Activated T-cell treated with anti-CD3 and anti-CD28 coated beads, Interleukin-2, amount 50 U/mL, for 1 hour (primary cell): ENCODE measurements at places on chromosomes 1 and 21.

GRCh38 chr1:24275510-24275909 lies 43.6 kb upstream of the GRHL3 start:
- DNase-seq = no peak

DNA sequence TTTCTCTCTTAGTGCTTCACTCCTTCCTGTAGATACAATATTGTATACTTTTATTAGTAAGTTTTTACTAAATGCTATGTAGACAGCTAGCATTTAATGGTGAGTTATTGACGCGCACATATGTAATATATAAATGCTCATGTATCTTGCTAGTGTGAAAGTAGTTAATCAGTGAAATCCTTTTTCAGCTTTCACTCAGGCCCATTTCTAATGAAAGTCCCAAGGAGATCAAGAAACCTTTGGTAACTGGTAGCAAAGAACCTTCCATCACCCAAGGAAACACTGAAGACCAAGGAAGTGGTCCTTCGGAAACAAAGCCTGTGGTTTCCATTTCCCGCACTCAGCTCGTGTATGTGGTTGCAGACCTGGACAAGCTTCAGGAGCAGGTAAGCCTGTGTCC lies 27.2 kb downstream of the AGT start:
- DNase-seq = no peak

- peak; percentile 33 for DNase-seq
These were observed 4.4 kb downstream of the HAX1 start for GRCh38 chr1:154276797-154277196.

- no peak for DNase-seq
These were observed 10.1 kb downstream of the PLEKHA6 start for GRCh38 chr1:204349602-204350001.

DNA sequence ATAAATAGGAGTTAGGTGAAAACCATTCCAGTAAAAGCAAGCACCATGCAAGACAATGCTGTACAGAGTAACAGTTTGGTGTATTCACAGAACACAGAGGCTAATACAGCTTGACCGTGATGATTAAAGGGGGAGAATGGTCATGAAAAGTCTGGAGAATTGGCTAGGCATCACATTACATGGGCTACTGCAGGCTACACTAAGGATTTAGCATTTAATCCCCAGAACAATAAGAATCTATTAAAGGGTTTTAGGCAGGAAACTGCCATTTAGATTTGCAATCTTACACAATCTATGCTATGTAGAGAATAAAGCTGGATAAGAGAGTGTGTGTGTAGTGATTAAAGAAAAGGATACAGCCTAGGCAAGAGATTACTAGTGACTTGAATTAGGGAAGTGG lies 30.6 kb downstream of the HFM1 start:
- no peak for DNase-seq

DNA sequence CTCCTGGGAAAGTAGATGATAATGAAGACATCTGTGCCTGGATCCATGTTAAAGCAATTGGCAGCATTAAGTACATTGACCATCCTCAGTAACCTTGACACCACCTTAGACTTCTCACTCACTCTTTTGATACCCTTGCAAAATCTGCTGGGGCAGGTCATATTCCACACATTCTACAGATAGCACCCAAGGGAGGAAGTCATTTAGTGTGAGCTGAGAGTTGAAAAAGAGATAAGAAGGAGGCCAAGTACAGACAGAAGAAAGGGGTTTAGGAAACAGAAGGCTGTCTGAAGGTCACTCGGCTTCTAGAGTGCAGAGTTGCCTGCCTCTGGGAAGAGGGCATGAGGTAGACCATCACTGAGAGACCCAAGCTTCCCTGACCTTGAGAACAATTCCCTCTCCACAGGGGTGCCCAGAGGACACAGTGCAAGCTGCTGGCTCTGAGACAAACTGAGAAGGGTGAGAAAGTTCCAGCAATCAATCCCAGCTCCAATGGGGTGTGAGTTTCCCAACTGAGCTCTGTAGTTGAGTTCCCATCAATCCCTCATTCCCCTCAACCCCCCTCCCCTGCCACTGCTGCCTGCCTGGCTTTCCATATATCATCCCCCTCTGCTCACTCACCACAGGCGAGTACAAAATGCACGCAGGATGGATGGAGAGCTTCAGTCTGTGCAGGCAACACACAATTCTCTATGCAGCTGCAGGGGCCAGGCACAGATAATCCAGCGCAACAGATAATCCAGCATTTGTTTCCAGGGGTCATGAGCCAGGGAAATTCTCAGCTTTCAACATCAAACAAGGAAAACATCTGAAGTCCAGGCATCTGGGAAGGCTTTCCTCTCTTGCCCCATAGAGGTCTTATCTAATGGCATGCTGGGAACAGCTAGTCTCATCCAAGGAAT lies 7.4 kb upstream of the MOB3C start:
- no peak for DNase-seq

- DNase-seq = no peak
These were observed 2.7 kb upstream of the RAD54L start for GRCh38 chr1:46244656-46245371.
